Brain (organoid and tissue), 16 donors: ENCODE measurements at places on chromosomes 1 and 21. TPM values are rescaled to one million over a fixed set of nuclear protein-coding genes. Genes with fewer than 3 reads are reported as not detected.

CNN3 gene
- 184 TPM for polyA plus RNA-seq

HTR6 gene
- polyA plus RNA-seq, result 0.48 TPM

PADI2 gene
- 110 TPM for polyA plus RNA-seq

TSPEAR gene
- polyA plus RNA-seq, result 2.4 TPM

RORC gene
- 3.1 TPM for polyA plus RNA-seq
